Suppressor macrophage treated with lipopolysaccharide for 4 hours (primary cell): ENCODE measurements at places on chromosomes 16 and 17.

GRCh38 chr17:28969706-28970393 is 18.5 kb upstream of the PHF12 start:
- DNase-seq = no peak

- DNase-seq = no peak
Measured at GRCh38 chr16:31292704-31293103, 32.9 kb downstream of the ITGAM start.

DNA sequence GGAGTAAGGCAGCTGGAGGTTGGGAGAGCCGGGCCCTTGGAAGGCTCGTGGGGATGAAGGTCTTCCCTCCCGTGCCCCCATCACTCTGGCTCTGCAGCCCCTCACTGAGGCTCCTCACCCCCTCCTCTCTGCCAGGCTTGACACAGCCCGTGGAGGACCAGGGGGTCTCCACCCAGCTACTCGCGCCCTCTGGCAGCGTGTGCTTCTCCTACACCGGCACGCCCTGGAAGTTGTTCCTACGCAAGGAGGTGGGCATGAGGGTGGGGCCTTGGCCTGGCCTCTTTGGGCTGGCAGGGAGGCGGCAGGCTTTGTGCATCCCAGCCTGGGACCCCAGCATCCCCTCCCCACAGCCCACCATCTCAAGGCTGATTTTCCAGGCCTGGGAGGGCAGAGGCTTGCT is 15.6 kb upstream of the SMIM5 start:
- DNase-seq = no peak

DNA sequence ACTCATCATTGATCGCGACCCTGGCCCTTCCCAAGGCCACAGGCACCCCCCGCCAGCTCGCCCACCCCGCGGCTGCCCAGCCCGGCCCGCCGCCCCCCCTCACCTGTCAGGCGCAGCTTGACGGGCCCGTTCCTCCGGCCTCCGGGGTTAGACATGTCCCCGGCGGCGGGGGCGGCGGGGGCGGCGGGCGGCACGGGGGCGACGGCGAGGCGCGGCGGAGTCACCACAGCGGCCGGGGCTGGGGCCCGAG is 456 bp downstream of the SMURF2 start:
- DNase-seq = no peak

GRCh38 chr17:28256370-28256769 is 62.6 kb upstream of the TMEM97 start:
- DNase-seq = no peak

- DNase-seq = no peak
Measured at GRCh38 chr17:20965492-20965891, 77.3 kb downstream of the USP22 start.

DNA sequence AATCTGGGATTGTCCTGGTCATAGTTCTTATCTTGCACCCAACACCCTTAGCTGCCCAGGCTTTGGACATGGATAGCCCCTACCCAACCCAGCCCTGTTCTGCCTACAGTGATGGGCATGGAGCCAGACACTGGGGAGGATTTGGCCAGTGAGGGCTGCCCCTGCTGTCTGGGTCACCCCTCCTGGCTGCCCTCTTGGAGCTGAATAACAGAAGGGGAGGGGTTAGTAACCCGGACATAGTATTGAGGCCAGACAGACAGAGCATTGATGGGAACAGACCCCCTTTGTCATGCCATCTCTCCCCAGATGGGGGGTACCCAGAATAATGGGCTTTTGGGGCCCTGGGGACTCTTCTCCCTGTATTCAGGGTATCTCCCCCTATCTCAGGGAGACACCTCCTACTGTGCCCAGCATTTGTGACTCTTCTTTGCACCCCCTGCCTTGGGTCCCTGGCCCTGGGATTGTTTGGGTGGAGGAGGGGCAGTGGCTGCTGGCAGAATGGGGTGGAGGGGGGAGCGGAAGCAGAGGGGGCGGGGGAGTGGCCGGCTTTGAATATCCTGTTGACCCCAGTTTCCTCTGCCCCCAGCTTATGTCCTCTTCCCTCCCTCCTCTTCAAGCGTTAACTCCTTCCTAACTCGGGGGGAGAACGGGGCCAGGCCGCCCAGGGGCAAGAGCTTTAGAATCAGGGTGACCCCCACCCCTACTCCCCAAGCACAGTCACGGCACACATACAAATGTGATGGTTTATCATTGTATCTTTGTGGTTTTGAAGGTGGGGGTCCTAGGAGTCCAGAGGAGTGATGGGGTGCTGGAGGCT is 17.0 kb downstream of the GJD3 start:
- no peak for DNase-seq

GRCh38 chr17:17898673-17899072 is 61.9 kb upstream of the SREBF1 start:
- DNase-seq = no peak

GRCh38 chr17:80358861-80359260 is 56.1 kb upstream of the ENDOV start:
- no peak for DNase-seq

- DNase-seq = no peak
Measured at GRCh38 chr16:982145-983043, 824 bp downstream of the SOX8 start.
